Cerebellar nuclear complex (tissue), 1 donor: ENCODE measurements at places on chromosomes 13 and 19.

DNA sequence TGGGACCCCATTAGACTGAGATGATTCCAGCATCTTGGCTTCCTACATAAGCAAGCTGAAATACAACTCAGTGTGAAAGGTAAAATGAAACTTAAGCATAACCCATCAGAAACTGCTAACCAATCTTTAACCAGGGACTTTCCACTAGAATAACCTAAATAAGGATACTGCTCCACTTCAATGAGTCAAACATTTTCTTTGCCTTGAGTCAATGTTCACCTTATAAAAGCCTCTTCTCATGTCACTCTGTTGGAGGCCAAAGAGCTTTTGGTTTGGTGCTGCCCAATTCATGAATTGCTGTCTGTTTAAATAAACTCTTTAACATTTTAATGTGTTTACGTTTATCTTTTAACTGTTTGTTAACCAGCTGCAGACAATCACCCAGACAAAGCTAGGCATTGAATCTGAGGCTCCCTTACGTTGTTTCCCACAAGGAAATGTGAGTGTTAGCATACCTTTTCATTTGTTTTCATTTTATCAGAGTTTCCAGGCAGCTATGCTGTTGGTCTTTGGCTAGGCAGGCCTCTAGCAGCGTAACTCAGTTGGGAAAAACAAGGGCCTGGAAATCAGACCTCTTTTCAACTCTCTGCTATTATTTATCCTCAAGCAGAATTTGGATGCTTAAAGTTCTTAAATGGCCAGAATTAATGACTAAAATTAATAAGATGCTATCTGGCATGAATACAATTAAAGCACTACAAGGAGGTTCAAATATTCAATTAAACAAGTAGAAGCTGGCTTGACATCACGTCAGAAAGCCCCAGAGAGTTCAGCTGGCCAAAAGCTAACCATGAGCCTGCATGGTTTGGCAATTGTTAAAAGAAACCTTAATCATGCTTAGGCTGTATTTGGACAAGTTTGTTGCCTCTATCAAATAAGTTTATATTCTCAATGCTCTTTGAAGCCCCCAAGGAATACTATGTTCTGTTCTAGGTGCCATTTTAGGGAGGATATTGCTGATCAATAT, 200.2 kb downstream of the DCLK1 start:
- DNase-seq: no peak

DNA sequence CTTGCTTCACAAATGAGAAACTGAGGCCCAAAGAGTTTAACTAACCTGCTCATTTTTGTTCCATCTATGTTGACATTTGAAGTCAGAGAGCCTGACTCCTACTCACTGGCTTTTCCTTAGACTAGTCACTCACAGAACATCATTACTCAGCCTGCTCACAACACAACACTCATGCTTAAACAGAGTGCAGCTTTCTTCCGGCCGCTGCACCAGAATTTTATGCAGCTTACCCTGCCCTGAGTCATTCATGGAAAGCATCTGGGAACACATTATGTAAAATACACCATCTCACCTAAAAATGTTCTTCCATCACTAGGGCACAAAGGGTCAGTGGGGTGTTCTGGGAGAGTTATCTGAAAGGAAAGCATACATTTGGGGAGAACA, 303.4 kb downstream of the SPRY2 start:
- DNase-seq: no peak

- no peak for DNase-seq
Observed at GRCh38 chr13:94659598-94659946, 52.8 kb downstream of the SOX21 start.

GRCh38 chr13:78305171-78305570, 298.2 kb downstream of the POU4F1 start:
- DNase-seq: no peak

- DNase-seq: no peak
Observed at GRCh38 chr19:19480688-19481087, 34.7 kb downstream of the TSSK6 start.

GRCh38 chr19:38527466-38528136, 90.2 kb downstream of the MAP4K1 start:
- DNase-seq: no peak

GRCh38 chr13:26526702-26527216, 30.7 kb upstream of the WASF3 start:
- no peak for DNase-seq

GRCh38 chr13:55245005-55245644, 1895.6 kb upstream of the PRR20A start:
- no peak for DNase-seq

DNA sequence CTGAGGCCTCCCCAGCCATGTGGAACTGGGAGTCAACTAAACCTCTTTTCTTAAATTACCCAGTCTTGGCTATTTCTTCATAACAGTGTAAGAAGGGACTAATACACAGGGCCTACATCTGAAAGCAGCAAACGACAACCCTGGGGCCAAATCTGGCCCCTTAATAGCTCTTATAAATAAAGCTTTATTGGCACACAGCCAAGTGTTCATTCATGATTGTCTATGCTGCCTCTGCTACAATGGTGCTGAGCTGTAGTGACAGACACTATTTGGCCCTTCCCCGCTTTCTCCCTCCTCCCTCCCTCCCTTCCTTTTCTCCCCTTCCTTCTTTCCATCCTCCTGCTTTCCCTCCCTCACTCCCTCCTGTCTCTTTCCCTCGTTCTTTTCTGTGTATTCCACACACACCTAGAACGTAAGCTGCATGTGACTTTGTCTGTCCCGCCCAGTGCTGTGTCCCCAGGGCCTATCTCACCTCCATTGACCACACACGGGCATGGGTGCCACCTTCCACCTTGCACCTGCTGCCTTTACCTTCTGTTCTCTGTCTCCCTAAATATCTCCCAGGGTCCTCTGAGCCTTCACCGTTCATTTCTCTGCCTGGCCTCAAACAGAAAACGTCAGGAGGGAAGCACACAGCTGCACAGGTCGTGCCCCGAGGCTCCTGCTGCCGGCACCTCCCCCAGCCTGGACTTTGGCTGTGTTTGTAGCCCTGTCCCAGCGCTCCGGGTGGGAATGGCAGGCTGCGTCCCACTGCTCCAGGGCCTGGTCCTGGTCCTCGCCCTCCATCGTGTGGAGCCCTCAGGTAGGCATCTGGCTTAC, at the start of gene PROZ:
Gene PROZ (plus strand): TSS at position 720 of the 819 bp plus-strand sequence. CDS start 13 bp downstream, at position 733.
- DNase-seq: no peak

DNA sequence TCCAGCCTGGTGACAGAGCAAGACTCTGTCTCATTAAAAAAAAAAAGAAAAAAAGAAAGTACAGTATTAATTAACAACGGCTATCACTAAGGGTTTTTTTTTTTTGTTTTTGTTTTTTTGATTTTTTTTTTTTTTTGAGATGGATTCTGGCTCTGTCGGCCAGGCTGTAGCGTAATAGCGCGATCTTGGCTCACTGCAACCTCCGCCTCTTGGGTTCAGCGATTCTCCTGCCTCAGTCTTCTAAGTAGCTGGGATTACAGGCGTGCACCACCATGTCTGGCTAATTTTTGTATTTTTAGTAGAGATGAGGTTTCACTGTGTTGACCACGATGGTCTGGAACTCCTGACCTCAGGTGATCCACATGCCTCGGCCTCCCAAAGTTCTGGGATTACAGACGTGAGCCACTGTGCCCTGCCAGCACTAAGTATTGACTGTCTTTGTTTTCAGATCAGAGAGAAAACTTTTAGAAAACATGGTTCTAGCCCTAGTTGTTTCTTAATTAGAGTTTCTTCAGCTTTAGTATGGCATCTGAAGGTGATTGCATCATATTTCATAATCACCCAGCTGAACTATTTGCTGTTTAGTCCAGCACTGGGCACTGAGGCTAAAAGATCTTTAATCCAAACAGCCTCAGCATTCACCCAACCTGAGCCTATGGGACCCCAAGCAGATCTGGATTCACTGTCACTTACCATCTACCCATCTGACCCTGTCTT, 2.7 kb upstream of the GATAD2A start:
- no peak for DNase-seq

DNA sequence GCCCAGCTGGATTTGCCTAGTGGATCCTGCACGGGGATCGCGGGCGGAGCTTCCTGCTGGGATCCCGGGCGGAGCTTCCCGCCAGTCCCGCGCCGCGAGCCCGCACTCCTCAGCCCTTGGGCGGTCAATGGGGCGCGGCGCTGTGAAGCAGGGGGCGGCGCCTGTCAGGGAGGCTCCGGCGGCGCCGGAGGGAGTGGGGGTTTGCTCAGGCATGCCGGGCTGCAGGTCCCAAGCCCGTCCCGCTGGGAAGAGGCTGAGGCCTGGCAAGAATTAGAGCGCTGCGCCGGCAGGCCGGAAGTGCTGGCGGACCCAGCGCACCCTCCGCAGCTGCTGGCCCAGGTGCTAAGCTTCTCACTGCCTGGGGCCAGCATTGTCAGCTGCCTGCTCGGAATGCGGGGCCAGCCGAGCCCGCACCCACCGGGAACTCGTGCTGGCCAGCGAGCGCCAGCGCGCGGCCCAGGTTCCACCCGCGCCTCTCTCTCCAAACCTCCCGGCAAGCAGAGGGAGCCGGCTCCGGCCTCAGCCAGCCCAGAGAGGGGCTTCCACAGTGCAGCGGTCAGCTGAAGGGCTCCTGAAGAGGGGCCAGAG, 119.6 kb downstream of the PRR20E start:
- no peak for DNase-seq

DNA sequence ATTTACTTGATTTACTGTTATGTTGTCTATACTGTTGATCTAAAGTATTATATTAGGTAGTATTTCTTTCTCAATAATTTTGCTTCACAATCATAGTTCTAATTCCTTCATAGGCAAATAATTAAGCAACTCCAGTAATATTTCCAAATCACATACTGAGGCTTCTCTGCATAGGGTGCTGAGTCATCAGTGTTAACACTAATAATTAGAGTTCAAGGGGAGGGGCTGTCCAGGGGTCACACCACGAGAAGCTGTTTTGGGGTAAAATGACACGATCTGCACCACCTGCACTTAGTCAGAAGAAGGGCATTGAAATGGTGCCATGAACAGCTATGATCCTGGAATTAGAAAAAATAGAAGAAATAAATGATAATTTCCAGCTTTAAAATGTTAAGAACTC, 1230.9 kb upstream of the SLC10A2 start:
- DNase-seq: no peak

- DNase-seq: no peak
Observed at GRCh38 chr19:46717034-46717715, at the start of gene PRKD2. Gene PRKD2 (minus strand): TSS chr19:46717114. CDS start chr19:46716370, 744 bp downstream.

GRCh38 chr13:98510156-98510509, 66.8 kb downstream of the STK24 start:
- no peak for DNase-seq

- no peak for DNase-seq
Observed at GRCh38 chr13:30763786-30764413, 28.6 kb downstream of the ALOX5AP start.

GRCh38 chr13:105788530-105788929, 746.9 kb downstream of the EFNB2 start:
- DNase-seq: no peak

DNA sequence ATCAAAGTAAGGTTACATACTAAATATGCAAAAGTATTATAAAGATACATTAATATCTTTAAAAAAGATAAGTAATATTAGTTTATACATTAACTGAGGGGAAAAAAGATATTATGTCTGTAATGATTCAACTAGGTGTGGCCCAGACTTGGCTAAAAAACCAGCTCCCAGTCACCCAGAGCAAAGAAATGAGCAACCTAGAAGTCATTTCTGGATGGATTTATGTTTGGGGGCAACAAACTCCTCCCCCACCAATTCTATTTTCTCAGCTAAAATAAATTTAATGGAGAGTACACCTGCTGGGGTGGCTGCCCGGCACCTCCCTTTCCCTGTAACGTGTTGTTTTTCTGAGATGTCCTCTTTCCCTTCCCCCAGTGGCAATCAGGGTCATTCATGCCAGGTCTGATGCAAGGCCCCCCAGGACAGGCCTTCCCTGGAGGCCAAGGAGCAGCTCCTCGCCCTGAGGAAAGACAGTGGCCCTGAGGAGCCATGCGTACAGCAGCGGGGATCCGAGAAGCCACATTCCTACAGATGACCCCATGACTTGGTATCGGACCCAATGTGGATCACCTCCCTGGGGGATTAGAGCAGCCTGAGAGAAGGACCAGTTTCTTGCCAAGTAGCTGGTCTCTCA, 78.6 kb upstream of the DOCK9 start:
- no peak for DNase-seq

- DNase-seq: no peak
Observed at GRCh38 chr13:31485651-31486051, 253.7 kb upstream of the RXFP2 start.

DNA sequence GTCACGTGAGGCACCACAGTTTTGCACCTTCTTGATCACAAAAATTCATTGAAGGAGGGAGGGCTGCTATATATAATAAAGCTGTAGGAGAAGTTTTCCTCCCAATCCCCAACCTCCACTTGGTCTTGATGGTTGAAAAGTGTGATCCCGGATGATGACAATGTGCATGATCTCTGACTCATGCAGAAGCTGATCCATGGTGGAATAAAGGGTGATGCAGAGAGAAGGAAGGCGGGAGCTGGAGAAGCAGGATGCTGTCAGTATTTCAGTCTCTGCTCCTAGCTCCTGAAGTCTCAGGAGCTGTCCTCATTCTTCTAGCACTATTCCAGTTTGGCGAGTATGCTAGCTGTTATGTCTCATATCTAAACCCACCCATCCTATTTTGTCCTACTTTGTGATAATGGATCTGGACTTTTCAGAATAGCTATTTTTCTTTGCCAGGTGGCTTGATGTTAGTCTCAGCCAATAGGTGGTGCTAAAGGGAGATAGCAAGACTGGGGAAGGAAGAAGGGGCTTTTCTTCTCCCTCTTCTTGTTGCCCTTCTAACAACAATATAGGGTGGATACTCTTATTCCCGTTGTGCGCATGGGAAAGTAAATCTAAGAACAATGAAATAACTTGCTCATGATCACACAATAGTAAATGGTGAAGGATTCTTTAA, 65.6 kb upstream of the HTR2A start:
- DNase-seq: no peak

GRCh38 chr19:48804496-48804895, 6.3 kb downstream of the BCAT2 start:
- no peak for DNase-seq

- DNase-seq: no peak
Observed at GRCh38 chr13:108895220-108895704, 265.9 kb downstream of the MYO16 start.
